ENCODE measurements at places on chromosomes 12 and 14. TPM values are rescaled to one million over a fixed set of nuclear protein-coding genes. Genes with fewer than 3 reads are reported as not detected.

OTOGL gene
- 1.5 TPM for total RNA-seq

MGP gene
- 247 TPM for total RNA-seq

DHRS2 gene
- total RNA-seq: 0.38 TPM

PMCH gene
- 0.76 TPM for total RNA-seq

SLC10A1 gene
- not detected for total RNA-seq

DCAF11 gene
- 47.0 TPM for total RNA-seq

NAV3 gene
- total RNA-seq: 33.0 TPM

EXOC3L4 gene
- total RNA-seq: not detected

JAG2 gene
- 50.1 TPM for total RNA-seq

SPRYD4 gene
- 3.4 TPM for total RNA-seq

BCL2L2 gene
- total RNA-seq: 18.3 TPM

HRK gene
- total RNA-seq: not detected

ABCC9 gene
- under 0.01 TPM for total RNA-seq

ZNF410 gene
- 62.5 TPM for total RNA-seq

INHBC gene
- total RNA-seq: not detected

NOVA1 gene
- 1.3 TPM for total RNA-seq

SIX6 gene
- not detected for total RNA-seq

LRRC10 gene
- total RNA-seq: not detected

CSAD gene
- total RNA-seq: 7.5 TPM

CLEC6A gene
- total RNA-seq: not detected

MYF5 gene
- total RNA-seq: not detected

NYNRIN gene
- 28.7 TPM for total RNA-seq

CLEC1B gene
- not detected for total RNA-seq

PRPH gene
- total RNA-seq: not detected

PTGDR gene
- not detected for total RNA-seq

LTB4R2 gene
- total RNA-seq: 10.6 TPM

SYT10 gene
- total RNA-seq: not detected

TAS2R42 gene
- not detected for total RNA-seq

CCDC197 gene
- not detected for total RNA-seq

ADAMTS20 gene
- not detected for total RNA-seq

JPH4 gene
- total RNA-seq: not detected

TCL1B gene
- total RNA-seq: not detected
